Stimulated activated CD4-positive, alpha-beta T cell treated with anti-CD3 and anti-CD28 coated beads, Interleukin-12 subunit alpha, Interleukin-12 subunit beta, amount 100 ng/mL, for 24 hours (primary cell): ENCODE measurements at places on chromosomes 4 and X.

- DNase-seq: no peak
Observed at GRCh38 chrX:149371986-149372385, 133.1 kb downstream of the IDS start.

- no peak for DNase-seq
Observed at GRCh38 chrX:38657562-38657961, 96.2 kb downstream of the TSPAN7 start.

GRCh38 chr4:167890226-167890625 lies 202.1 kb upstream of the ANXA10 start:
- no peak for DNase-seq

DNA sequence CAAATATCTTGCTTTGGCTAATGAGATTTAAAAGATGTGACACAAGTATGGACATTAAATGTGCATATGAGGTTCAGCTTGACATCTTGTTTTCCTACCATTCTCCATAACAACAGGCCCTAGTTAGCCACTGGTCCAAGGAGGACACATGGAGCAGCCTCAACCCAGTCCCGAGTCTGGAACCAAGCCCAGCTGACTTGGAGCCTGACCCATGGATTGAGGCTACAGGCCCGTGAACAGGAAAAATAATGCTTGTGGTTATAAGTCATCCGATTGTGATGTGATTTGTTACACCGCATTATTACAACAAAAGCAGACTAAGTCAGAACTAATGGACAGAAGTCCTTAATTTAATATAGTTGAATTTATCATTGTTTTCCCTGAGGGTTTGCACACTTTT lies 123.2 kb upstream of the BANK1 start:
- no peak for DNase-seq

DNA sequence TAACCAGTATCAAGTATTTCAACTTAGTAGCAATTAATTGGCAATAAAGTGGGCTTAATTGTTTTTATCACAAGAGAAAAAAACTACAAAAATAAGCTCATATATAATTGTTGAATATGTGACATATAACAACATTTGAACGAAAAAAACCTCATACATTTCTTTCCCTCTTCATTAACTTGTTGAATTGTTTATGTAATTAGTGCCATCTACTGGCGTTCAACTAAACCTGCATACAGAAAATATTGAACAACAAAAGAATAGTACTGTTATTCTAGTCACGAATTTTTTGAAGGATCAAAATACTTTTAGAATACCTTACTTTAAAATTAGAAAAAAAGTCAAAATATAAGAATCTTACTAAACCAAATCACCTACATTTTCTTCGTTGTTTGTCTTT lies 586.5 kb upstream of the FTHL17 start:
- DNase-seq: no peak

DNA sequence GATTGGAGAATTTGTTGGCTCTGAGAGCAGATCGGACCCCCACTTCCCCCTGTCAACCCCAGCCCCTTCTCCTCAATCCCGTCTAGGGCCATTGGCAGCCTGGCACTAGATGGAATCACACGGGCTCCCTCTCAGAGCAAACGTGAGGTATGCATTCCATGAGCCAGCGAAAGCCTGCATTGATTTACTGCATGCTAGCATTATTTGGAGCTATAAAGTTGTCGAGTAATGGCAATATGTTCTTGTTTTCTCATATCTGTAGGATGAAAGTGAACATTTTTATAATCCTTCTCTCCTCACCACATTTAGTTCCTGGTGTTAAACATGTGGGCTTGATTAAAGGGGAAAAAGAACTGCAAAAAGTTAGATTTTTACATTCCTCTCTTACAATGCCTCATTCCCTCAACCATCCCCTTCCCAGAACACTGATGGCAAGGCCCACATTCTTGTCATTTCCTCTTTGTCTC lies 159.2 kb downstream of the SPRY1 start:
- no peak for DNase-seq

DNA sequence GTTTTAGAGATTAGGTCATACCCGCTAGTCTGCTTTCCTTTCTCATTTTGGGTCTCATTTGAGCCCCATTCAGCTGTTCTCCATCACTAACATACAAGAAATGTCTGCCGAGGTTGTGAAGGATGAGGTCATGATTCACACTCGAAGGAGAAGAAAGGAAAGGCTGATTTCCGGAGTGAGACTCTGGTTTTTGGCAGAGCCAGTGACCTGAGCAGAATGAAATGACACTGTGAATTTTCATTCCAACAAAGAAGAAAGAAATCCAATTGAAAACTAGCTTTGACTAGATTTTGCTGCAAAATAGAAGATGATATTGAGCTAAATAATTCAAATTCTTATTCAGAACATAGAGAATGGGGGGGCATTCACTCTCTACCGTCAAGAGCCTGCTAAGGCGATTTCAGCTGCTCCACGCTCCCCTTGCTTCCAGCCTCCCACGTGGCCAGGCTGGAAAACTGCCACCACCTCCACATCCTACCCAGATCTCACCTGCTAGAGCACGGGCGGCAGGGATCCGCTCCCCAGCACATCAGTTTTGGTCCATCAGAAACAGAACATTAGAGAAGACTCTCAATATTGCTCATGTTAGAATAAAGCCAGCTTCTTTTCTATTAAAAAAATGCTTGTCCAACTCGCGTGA lies 39.0 kb downstream of the F11 start:
- no peak for DNase-seq

- no peak for DNase-seq
Observed at GRCh38 chrX:63746278-63746677, 38.7 kb downstream of the ARHGEF9 start.

DNA sequence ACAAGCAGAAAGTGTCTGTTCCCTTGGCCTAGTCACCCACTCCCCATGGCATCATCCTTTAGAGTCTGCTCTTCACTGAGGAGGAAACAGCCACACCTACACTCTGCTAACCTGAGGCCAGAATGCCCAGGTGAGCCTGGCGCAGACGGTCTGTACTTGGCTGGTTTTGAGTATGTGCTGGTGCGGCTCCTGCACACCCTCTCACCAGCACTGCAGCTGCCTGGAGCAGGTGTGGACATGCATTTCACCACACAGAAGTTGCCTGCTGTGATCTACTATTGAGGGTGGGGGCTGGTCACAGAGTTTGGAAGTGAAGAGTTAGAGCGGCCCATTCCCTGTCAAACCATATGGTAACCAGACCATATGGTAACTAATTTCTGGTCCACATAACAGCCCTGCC lies 39.5 kb downstream of the KANTR start:
- no peak for DNase-seq

GRCh38 chr4:2259036-2259540 lies 2.8 kb downstream of the MXD4 start:
- no peak for DNase-seq

GRCh38 chrX:39808471-39808917 lies 289.3 kb downstream of the BCOR start:
- DNase-seq: no peak

DNA sequence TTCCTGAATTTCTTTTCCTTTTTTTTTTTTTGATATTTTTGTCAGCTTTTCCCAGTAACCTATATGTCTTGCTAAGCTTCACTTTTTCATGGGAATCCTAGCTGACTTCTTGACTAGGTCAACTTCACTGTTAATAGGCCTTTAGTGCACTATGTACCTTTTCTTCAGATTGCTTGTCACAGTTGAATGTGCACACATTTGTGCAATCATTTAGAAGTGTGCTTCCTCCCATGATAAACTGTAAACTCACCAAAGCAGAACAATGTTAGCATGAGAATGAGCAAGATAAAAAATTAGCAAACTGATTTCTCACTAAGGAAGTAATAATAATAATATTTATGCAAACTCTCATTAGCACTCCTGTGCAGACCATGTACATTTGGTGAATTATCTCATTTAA lies 173.2 kb downstream of the PABPC4L start:
- no peak for DNase-seq

- no peak for DNase-seq
Observed at GRCh38 chr4:44861756-44862155, 135.4 kb upstream of the GNPDA2 start.

- DNase-seq: no peak
Observed at GRCh38 chr4:4402966-4403365, 16.1 kb downstream of the NSG1 start.

GRCh38 chr4:154467886-154468285 lies 23.7 kb downstream of the DCHS2 start:
- no peak for DNase-seq

DNA sequence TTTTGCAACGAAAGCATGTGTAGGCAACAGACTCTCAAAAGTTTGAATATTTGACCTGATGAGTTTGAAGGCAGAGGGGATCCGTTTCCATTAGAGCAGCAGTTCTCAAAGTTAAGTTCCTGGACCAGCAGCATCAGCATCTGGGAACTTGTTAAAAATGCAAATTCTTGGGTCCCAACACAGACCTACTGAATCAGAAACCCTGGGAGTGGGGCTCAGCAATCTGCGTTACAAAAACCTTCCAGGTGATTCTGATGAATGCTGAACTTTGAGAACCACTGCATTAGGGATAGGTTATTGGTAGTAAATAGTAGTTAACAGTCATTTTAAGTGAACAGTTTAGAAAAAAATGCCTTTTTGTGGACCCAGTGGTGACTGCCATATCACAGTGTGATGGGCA lies 98.8 kb downstream of the PDE5A start:
- DNase-seq: no peak

- DNase-seq: no peak
Observed at GRCh38 chr4:156749426-156750403, 221.9 kb downstream of the PDGFC start.

DNA sequence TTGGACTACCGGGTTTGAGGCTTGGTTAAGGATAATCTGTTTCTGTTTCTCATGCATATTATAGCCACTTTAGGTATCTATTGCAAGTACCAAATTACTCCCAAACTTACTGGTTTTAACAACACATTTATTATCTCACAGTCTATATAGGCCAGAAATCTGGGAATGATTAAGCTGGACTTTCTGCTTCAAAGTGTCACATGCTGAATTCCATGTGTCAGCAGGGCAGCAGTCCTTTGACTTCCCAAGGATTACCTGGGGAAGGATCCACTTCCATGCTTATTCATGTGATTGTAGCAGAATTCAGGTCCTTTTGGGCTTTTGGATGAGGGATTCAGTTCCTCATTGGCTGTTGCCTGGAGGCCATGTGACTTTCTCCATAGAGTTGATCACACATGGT lies 349.0 kb upstream of the TRAM1L1 start:
- DNase-seq: no peak

DNA sequence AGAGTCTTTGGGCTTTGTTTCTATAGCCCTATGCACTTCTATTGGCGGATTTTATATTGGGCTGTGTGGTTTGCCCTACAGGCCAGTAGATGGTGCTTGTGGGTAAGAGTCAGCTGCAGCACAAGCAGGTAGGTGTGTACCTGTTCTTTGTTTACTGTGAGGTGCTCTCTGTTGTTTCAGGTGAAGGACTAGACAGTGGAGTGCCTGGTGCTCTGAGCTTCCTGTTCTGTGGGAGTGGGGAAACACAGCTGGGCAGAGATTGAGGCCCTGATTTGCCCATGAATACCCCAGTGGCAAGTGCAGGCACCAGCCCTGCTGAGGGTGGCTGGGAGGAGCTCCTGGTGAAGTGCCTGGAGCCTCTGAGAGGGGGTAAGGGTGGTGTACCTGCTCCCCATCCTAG lies 26.3 kb upstream of the UCP1 start:
- no peak for DNase-seq

GRCh38 chrX:46311581-46312120 lies 233.6 kb downstream of the ZNF674 start:
- DNase-seq: no peak
